Activated CD4-positive, alpha-beta T cell treated with anti-CD3 and anti-CD28 coated beads for 1 hour (primary cell): ENCODE measurements at places on chromosomes 6 and 20.

- DNase-seq, result no peak
These were observed 2.3 kb downstream of the FERMT1 start for GRCh38 chr20:6120491-6120988.

GRCh38 chr6:6590530-6590929, 2.0 kb downstream of the LY86 start:
- DNase-seq, result no peak

GRCh38 chr6:145022199-145022796, 713.0 kb downstream of the EPM2A start:
- DNase-seq, result no peak

DNA sequence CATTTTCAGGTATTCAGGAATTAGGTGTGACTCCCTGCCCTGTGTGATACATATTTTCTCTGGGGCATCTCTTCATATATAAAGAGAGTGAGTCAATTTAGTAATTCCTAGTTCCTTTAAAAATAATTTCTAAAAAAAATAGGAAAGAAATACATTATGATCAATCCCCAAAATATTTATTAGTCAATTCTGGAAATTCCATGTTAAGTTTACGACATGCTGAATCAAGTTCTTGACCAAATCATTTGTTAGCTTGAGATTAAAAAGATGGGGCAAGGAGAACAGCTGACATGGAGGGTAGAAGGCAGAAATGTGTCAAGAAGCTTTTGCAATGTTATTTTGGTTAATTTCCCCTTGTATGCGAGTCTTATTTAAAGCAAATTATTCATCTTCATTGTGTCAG, 22.7 kb upstream of the PRDM1 start:
- no peak for DNase-seq

DNA sequence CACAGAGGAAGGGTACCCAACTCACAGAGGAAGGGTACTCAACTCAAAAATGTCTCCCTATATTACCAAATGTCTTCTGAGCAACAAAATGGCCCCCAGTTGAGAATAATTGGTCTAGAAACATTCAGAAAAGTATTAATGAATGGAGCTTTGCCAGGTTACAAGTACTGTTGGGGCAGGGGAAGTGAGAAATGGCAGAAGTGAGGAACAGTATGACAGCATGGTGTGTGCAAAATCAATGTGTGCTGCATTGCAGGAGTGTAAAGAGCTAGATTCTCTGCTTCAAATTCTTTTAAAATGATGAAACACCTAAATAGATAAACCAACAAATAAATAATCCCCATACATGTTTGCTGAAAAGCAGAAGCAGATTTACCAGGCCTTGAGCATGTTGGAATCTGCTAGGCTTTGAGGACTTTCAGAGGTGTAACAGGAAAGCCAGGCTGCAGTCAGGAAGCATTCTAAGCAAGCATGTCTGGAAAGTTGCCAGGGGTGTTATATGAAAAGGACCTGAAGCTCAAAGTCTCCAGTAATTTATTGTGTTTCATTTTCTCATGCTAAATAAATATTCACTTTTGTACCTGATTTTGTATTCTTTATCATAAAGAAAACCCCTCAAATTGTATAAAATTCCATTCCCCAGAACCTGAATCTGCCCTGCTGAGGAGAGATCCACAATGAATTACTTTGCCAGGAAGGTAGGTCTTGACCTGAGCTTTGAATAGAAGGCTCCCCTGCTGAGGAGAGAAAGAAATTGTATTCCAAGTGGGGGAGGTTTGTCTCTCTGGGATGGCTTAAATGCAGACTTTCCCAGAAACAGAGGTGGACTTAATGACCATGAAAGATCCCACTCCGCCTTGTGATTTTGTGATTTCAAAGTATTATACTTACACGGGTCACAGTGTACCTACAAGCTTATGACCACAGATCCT, 265.0 kb upstream of the MARCKS start:
- no peak for DNase-seq

DNA sequence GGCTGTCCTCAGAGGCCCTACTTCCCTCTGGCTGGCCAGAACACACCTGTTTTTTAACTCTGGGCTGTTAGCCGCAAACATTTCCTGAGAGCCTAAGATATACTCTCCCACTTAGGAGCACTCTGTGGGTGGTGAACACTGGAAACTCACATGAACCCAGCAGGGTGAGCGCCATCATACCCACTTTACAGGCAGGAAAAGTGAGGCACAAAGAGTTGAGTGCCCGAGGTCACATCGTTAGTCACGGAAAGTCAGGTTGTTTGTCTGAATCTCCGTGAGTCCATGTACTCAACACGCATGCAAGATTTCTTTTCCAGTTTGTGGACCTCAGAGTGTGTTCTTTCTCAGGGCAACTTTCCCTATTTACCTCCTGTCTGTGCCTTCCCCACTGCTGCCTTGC, 1.9 kb downstream of the BAK1 start:
- no peak for DNase-seq

DNA sequence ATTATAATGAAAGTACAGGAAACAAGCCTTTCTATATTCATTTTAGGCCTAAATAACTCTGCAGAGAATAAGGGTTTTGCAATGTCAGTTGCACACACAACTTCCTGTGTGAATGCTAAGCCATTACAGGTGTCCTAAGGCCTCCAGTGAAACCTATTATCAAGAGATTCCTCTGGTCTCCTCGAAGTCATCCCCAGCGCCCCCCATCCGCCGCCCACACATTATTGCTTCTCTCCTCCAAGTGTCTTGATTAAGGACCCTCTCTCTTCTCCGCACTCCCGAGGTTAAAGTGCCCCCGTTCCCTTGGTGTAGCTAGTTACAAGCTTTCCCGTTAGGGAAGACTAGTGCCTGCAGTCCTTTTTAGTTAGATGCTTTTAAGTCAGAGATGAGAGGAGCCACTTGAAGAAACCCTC, 1.3 kb downstream of the HIVEP2 start:
- DNase-seq, result peak; percentile 40

GRCh38 chr6:12717356-12717755, 789 bp downstream of the PHACTR1 start:
- no peak for DNase-seq

DNA sequence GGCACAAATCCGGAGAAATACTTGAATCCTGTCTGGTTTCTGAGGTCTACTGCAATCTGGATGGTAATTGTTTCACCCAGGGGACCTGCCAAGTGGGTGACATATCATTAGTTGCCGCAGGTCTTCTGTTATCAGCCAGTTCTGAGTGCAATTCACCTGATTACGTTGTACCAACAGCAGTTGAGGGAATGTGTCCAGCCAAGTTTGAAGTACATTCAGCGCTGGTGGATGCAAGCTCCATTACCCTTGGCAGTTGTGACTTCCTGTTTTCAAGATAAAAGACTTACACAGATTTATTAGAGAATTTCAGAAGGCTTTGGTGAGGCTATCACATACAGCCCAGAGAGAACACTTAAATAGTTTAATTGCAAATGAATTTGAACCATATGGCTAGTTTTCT, 42.8 kb downstream of the FNDC1 start:
- DNase-seq, result no peak
